ENCODE measurements at places on chromosomes 12 and 14. TPM values are rescaled to one million over a fixed set of nuclear protein-coding genes. Genes with fewer than 3 reads are reported as not detected.

GRCh38 chr12:128798571-128799341 lies 25.0 kb downstream of the SLC15A4 start:
- no peak for DNase-seq

- no peak for DNase-seq
Measured at GRCh38 chr14:106442857-106443256, 916.5 kb downstream of the TMEM121 start.

GRCh38 chr12:57617942-57618341 lies 6.7 kb downstream of the ARHGEF25 start:
- no peak for DNase-seq

DNA sequence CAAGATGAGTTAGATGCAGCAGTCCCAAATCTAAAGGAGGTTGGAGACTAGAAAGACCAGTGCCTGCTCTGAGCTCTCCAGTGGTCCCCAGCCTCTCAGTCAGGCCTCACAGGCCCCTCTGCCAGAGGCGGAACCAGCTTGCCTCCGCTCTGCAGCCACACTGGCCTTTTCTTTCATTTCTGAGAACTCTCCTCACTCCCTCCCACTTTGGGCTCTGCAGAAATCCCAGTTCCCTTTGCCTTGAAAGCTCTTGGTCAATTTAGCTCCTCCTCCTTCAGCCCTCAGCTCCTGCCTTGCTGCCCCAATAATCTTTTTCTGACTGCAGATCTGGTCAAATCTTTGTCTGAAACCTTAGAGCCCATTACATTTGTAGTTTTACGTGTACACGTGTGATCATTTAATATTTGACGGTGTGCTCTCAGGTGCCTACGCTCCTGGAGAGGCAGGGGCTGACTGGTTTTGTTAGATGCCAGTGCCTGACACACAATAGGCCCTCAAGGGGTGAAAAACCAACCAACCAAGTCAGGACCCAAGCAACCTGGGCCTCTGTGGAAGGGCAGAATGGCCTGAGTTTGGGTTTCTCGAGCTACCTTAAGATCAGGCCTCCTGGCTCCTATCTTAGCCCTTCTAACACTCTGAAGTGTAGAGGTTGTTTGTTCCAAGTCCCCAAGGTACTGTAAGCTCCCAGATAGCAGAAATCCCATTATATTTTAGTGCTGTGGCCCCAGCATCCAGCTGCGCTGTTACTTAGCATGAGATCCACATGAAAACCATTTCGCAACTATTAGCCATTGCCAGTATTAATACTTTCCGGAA lies 1.1 kb upstream of the NUDT4 start:
- peak; percentile 59 for DNase-seq

GRCh38 chr14:93430315-93431035 lies at the start of gene UNC79:
UNC79 (plus strand) TSS chr14:93430939; CDS start chr14:93431030, 91 bp downstream.
- DNase-seq = peak; percentile 2

DNA sequence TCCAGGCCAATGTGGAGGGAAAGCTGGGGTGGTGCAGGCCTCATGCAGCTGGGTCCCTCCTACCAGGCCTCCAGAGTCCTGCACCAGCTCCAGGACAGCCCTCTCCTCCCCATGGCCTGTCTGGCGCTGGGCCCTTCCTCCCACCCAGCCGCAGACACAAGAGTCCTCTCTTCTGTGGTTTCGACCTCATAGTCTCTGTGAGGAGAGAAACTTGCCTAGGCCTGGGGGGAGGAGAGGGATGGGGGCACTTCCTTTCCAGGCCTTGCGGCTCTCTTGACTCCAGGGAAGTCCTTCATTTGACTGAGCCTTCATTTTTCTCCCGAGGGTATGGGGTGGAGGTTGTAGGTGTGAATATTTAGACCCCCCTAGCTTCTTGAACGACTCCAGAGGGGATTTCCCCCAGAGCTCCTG lies 2.3 kb downstream of the MMP14 start:
- DNase-seq = peak; percentile 65

DNA sequence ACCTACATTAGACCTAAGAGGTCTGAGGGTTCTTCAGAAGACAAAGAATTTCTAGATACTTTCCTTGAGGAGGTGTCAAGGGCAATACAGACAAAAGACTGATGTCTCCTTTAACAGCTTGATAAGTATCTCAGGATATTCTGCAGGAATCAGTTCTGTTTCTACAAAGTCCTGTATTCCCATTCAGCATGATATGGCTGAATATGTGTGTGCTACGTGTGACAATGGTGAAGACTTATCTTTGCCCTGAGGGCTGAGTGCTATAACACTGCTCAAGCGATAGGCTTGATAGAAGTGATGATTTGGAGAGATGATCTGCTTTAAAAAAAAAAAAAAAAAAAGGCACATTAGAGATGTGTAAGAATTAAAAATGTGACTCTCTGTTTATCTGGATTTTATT lies 429.7 kb downstream of the EGLN3 start:
- DNase-seq = no peak

GRCh38 chr12:121241156-121241970 lies 31.4 kb downstream of the P2RX4 start:
- DNase-seq = no peak

DNA sequence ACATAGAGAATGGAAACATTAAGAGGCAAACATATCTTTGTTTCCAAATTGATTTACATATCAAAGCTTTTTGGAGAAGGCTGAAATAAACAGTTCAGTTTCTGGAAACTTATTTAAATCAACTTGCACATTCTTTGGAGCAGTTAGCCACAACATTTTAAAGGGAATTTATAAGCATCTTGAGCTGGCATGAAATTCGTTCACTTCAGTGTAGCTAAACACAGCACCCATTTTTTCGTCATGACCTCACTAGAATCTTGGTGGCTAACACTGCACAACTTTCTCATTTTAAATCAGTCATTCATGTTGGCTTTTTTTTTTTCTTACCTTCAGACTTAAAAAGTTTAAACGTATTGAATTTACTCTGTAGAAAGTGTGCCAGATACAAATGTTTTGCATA lies 1139.9 kb upstream of the FLRT2 start:
- DNase-seq = no peak

DNA sequence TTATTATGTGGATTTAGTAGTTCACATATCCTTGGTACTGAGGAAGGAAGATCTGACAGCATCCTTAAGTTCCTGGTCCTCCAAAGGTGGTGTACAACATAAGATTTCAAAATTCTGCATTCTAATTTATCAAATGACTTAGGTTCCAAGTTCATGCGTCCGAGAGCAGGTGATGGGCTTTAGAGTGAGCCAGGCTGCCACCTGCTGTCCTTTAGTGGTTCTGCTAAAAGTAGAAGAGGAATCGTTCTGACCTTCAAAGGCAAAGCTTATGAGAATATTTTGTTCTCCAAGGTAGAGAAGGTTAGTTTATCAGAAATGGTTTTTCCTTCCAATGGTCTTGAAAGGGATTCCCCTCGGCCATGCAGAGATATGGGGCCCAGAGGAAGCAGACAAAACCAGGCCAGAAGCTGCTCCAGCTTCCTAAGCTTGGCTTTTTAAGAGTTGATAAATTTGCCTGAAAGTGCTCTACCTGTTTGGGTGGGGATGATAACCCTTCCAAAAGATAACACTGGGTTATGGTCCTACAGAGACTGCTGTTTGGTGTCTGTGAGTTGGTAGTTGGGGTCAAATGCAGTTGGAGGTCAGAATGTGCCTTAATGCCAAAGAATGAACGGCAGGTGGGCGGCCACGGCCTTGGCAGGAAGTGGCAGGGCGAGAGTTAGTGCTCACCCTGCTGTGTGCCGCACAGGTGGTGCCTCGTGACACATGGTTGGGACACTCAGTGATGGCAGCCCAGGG lies 29.1 kb upstream of the LRTM2 start:
- peak; percentile 80 for DNase-seq

- DNase-seq = no peak
Measured at GRCh38 chr12:6724409-6724797, 557 bp downstream of the COPS7A start.

GRCh38 chr12:61781021-61781581 lies 479.1 kb upstream of the USP15 start:
- no peak for DNase-seq

GRCh38 chr12:94561943-94562411 lies 88.4 kb downstream of the TMCC3 start:
- no peak for DNase-seq

DNA sequence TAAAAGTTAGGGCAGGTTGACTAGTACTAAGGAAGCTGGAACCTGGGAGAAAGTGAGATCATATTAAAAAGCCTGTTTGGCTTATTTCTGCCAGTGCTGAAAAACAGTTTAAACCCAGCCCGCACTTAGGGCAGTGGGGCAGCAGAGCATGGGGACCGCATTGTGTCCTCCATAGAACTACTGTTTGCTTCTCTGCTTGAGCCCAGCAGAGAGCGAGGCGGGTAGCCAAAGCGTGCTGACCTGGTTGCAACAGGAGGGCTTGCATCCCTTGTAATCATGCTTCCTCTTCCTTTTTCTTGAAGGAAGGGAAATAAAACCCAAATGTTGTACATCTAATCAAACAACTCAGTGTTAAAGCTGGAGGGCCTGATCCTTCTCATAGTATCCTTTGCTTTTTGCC lies 82.5 kb upstream of the HOXC13 start:
- no peak for DNase-seq

- DNase-seq = no peak
Measured at GRCh38 chr14:81818271-81818670, 284.6 kb upstream of the SEL1L start.

- DNase-seq = no peak
Measured at GRCh38 chr14:37090026-37090425, 82.4 kb downstream of the SLC25A21 start.

DNA sequence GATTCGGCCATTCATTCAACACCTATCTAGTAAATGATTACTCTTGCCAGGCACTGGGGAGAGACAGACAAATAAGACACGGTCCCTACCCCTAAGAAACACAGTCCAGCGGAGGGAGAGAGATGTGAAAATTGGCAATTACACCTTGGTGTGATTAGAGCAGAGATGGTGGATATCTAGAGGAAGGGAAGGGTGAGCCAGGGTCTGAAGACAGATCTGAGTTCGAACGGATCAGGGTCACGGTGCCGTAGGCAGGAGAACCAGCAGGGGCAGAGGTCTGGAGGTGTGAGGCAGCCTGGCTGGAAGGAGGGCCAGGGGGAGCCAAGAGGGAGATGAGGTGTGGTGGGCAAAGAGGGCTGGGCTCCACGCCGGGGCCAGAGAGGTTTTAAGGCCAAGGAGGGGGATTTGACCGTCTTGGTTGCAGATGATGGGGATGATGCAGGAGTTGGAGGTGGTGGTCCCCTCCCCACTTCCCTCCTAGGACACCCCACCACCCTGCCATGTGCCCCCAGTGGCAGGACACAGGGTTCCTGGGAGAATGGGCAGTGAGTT lies 27.1 kb downstream of the FAM222A start:
- no peak for DNase-seq

GRCh38 chr14:66378712-66379505 lies 107.3 kb upstream of the CCDC196 start:
- peak; percentile 68 for DNase-seq

DNA sequence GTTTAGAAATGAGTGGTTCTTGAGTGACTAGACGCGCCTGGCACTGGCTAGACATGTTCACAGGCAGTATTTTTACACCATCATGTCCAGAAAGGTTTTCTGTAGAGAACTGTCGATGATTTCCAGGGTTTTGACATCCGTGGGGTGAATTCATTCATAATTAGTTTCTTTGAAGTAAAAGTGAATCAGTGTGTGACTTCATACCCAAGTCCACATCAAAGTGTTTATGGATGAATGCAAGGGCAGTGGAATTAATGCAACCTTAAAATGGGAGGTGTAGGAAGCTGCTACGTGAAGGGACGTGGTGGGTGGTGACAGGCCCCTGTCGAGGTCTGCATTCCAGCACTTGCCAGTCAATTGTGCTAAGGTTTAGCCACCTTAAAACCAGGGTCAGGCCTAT lies 38.4 kb upstream of the ELK3 start:
- no peak for DNase-seq

GRCh38 chr14:75486318-75486717 lies 36.0 kb upstream of the BATF start:
- no peak for DNase-seq

GRCh38 chr12:131980263-131980662 lies 30.5 kb downstream of the EP400 start:
- DNase-seq = peak; percentile 14

DNA sequence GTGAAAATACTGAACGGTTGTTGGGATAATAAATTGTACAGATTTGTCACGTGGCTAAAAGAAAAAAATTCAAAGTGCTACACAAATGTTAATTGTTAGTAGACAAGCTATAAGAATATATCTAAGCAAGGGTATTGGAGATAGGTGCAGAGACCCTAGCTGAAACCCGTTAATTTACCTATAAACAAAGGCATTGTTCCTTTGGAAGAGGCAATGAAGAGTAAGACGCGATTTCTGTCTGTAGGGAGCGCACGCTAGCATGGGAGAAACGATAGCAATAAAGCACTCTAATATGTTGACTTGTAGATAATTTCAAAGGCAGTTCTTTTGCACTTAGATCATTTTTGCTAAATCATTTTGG lies 565 bp downstream of the CCDC77 start:
- DNase-seq = peak; percentile 51

- peak; percentile 4 for DNase-seq
Measured at GRCh38 chr12:81084811-81085350, 7.0 kb downstream of the ACSS3 start.

The SLC5A8 gene
- total RNA-seq = not detected

The SMCO2 gene
- not detected for total RNA-seq

The DDN gene
- 0.09 TPM for total RNA-seq

The ARHGDIB gene
- 7.2 TPM for total RNA-seq

The CHST11 gene
- total RNA-seq = 13.4 TPM

The COX8C gene
- not detected for total RNA-seq

The TAS2R43 gene
- total RNA-seq = 1.3 TPM

The KTN1 gene
- 210 TPM for total RNA-seq

The ASIC1 gene
- 4.9 TPM for total RNA-seq

The ADCY6 gene
- total RNA-seq = 31.5 TPM

The COA8 gene
- 5.6 TPM for total RNA-seq

The KCNC2 gene
- not detected for total RNA-seq

The PZP gene
- total RNA-seq = not detected

The SLC7A8 gene
- 11.7 TPM for total RNA-seq
